PC-3 (cell line): ENCODE measurements at places on chromosomes 6 and 20. TPM values are rescaled to one million over a fixed set of nuclear protein-coding genes. Genes with fewer than 3 reads are reported as not detected.

GRCh38 chr20:10927936-10928840 lies 254.4 kb upstream of the JAG1 start:
- H3K27me3 ChIP-seq: no peaks in the 10 kb centered on the region
- no peaks in the 10 kb centered on the region for H3K36me3 ChIP-seq
- H3K27ac ChIP-seq: no peak overlapping the region
- H3K4me1 ChIP-seq: peaks cover 28% of the 10 kb centered on the region
- H3K4me3 ChIP-seq: no peak overlapping the region

- H3K4me3 ChIP-seq: no peak overlapping the region
- no peak overlapping the region for H3K27ac ChIP-seq
- H3K4me1 ChIP-seq: no peaks in the 10 kb centered on the region
- H3K36me3 ChIP-seq: no peaks in the 10 kb centered on the region
Measured at GRCh38 chr6:157248264-157248663, 75.1 kb downstream of the TMEM242 start.

DNA sequence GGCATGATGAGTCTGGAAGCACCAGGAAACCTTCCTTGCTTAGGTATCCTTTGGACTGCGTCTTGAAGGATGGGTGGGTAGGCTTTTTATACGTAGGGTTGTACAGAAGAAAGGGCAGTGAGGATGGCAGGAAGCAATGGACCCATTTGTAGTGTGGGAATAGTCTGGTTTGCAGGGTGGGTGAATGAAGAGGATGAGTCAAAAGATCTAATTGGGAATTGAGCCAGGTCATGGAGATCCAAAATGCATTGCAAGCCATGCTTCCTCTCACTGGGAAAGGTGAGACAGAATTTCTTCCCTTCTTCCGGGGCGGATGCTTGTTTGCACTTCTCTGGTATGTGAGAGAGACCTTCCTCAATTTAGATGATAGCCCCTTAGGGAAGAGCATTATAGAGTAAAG lies 10.1 kb upstream of the BTBD3 start:
- DNase-seq: no peak
- no peak overlapping the region for H3K27ac ChIP-seq
- H3K4me3 ChIP-seq: no peak overlapping the region
- no peaks in the 10 kb centered on the region for H3K36me3 ChIP-seq
- H3K27me3 ChIP-seq: no peaks in the 10 kb centered on the region

DNA sequence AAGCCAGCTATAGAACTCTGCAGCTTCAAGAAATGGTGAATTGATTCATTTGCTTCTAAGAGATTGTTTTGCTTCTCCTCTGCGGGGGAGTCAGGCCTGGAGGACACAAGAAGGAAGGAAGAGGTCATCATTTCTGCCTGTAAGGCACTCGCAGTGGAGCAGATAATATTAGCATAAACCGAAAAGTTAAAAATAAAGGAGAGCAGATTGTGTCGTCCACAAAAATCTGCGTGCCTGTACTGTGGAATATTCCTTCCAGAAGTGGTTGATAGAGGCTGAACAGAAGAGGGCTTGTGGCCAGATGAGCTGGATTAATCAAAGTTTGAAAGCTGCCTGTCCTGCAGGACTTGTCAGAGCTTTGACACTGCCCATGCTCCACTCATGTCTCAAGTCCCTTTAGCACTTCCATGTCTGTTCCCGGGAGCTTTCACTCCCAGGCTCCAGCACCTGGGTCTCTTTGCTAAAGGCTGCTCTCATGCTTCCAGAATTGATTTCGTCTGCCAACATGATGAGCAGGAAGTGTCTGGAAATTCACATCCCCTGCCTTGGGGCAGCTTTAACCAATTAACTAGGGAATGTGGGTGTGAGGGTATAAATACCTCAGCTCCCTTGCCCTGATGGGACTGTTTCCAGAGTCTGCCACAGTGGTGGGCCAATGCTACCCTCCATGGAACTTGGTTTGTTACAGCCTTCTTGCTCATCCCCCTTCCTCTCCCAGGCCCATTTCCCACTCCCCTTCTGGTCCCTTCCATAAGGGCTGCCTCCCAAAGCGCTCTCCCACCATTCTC lies 65.1 kb upstream of the STX16 start:
- H3K36me3 ChIP-seq: no peaks in the 10 kb centered on the region
- no peaks in the 10 kb centered on the region for H3K27me3 ChIP-seq
- no peak overlapping the region for H3K4me3 ChIP-seq
- H3K4me1 ChIP-seq: no peaks in the 10 kb centered on the region
- DNase-seq: no peak

DNA sequence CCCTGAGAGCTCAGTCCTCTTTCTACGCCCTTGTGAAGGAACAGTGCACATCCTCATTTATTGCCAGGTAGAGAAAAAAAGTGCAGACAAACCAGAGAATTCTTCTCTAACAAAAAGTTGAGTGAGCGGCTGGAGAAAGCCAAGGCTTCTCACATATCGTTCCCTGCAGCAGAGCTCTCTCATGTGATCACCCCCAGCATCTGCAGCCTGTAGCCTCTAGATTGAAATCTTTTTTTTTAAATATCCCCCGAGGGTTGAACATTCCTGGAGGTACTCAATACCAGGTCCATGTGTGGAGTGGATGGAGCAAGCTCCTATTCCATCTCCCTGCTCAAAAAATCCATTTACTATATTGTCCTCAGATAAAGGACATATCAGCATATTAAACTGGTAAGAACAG lies 22.9 kb upstream of the ZNF133 start:
- no peaks in the 10 kb centered on the region for H3K36me3 ChIP-seq
- DNase-seq: no peak
- H3K27ac ChIP-seq: no peak overlapping the region
- H3K27me3 ChIP-seq: no peaks in the 10 kb centered on the region

DNA sequence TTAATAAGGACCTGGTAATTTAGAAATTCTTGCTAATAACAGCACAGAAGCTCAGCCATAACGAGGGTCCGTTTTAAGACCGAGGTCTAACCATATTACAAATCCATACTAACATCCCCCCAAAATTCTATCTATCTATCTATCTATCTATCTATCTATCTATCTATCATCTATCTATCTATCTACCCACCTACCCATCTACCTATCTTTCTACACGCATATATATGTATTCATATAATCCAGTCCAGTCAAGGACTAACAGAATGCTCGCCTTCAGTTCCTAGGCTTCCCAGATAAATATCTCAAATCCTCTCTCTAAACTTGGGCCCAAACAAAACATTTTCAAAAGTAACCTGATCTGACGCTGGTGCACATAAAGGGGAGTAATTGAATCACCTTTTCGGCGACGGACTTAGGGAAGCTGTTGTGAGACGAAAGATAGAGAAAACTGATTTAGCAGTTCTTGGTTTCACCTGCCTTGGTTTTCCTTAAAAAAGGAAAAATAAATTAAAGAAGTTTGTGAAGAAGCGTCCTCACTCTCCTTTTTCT lies 14.5 kb downstream of the HMGN4 start:
- no peaks in the 10 kb centered on the region for H3K27me3 ChIP-seq
- H3K36me3 ChIP-seq: no peaks in the 10 kb centered on the region
- H3K4me1 ChIP-seq: peaks cover 15% of the 10 kb centered on the region
- no peak overlapping the region for H3K27ac ChIP-seq
- H3K4me3 ChIP-seq: peak overlapping the region; percentile 93

- no peaks in the 10 kb centered on the region for H3K4me1 ChIP-seq
- DNase-seq: no peak
- no peaks in the 10 kb centered on the region for H3K27me3 ChIP-seq
- no peak overlapping the region for H3K4me3 ChIP-seq
Measured at GRCh38 chr6:112931832-112932231, 584.7 kb downstream of the RFPL4B start.

- H3K27ac ChIP-seq: no peak overlapping the region
- H3K4me3 ChIP-seq: no peak overlapping the region
- H3K36me3 ChIP-seq: no peaks in the 10 kb centered on the region
- DNase-seq: no peak
- H3K27me3 ChIP-seq: peaks cover 10% of the 10 kb centered on the region; the same call in 1 of the 2 replicates
- no peaks in the 10 kb centered on the region for H3K4me1 ChIP-seq
Measured at GRCh38 chr20:39245685-39246311, 283.7 kb downstream of the DHX35 start.

- H3K27ac ChIP-seq: no peak overlapping the region
- no peaks in the 10 kb centered on the region for H3K27me3 ChIP-seq
- no peak overlapping the region for H3K4me3 ChIP-seq
- H3K36me3 ChIP-seq: no peaks in the 10 kb centered on the region
Measured at GRCh38 chr6:103719545-103719944, 1140.2 kb downstream of the HACE1 start.

DNA sequence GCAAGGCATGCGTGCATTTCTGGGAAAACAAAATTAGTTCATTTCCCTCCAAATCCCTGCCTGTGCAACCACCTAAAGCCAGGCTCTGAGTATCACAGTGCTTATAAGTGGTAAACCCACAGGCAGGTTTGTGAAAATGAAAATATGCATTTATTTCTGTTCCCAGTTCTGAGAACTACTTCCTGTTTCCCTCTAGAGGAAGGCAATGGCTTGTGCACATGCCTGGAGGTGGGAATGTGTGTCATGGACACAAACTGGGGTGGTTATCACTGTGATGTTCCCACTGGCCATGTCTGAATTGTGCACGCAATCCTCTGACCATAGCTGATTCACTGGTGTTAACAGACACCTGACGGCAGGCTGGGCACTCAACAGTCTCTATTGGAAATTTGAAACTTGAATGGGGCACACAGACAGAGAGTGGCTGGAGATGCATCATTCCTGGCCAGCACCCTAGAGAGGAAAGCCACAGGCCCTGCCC lies 26.3 kb downstream of the FAM110A start:
- H3K27ac ChIP-seq: 0 out of 2 replicates have a peak overlapping the region, but pooled peaks have one; percentile 2
- peaks cover 38% of the 10 kb centered on the region for H3K4me1 ChIP-seq
- H3K36me3 ChIP-seq: no peaks in the 10 kb centered on the region
- H3K27me3 ChIP-seq: no peaks in the 10 kb centered on the region
- DNase-seq: peak; percentile 60

- no peaks in the 10 kb centered on the region for H3K36me3 ChIP-seq
- H3K27ac ChIP-seq: no peak overlapping the region
- no peak for DNase-seq
- H3K4me3 ChIP-seq: no peak overlapping the region
- H3K4me1 ChIP-seq: peaks cover 14% of the 10 kb centered on the region
Measured at GRCh38 chr6:10513544-10513943, 7.6 kb upstream of the GCNT2 start.

DNA sequence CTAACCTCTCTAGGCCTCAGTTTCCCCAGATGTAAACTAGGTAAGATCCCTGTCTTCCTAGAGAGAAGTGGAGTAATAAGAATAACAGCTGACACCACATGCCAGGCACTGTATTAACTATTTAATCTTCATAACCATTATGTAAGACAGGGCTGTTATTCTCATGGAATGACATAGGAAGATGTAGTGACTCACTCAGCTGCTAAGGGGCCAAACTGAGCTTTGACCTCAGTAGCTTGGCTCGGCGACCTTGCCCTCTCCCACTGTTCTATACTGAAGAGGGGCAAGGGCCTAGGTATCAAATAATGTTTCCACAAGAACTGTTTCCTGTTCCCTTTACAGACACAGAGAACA lies 2.9 kb upstream of the MDGA1 start:
- no peak for DNase-seq
- peaks cover 12% of the 10 kb centered on the region for H3K27me3 ChIP-seq
- H3K4me3 ChIP-seq: no peak overlapping the region
- peaks cover 9% of the 10 kb centered on the region; the same call in 1 of the 2 replicates for H3K4me1 ChIP-seq
- H3K36me3 ChIP-seq: no peaks in the 10 kb centered on the region

DNA sequence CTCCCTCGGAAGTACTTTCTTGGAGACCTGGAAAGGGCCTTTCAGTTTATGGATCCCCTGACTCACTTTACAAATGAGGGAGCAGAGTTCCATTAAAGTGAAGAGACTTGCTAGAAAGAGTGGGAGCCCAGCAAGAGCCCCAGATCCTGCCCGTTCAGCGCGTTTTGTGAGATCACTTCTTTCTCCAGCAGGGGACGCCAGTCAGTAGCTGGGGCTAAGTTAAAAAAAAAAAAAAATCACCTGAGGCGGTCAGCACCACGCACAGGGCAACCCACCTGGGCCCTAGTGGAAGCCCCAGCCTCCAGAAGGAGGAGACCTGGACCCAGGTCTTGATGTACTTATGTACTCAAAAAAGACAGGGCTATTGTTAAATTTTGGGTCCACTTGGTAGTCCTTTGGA lies 274.5 kb upstream of the RNF24 start:
- no peaks in the 10 kb centered on the region for H3K36me3 ChIP-seq
- DNase-seq: peak; percentile 6
- no peaks in the 10 kb centered on the region for H3K27me3 ChIP-seq

- no peak overlapping the region for H3K27ac ChIP-seq
- no peak overlapping the region for H3K4me3 ChIP-seq
- DNase-seq: peak; percentile 78
- H3K4me1 ChIP-seq: peaks cover 19% of the 10 kb centered on the region
- no peaks in the 10 kb centered on the region for H3K36me3 ChIP-seq
Measured at GRCh38 chr20:22711971-22712755, 127.8 kb upstream of the FOXA2 start.

The SLC22A1 gene
- 0.29 and 10.2 TPM in 2 replicates for total RNA-seq

The KHDC1L gene
- 0.80 and 2.4 TPM in 2 replicates for total RNA-seq

The PCSK2 gene
- total RNA-seq: not detected in 2 replicates

The SF3B5 gene
- 124 and 139 TPM in 2 replicates for total RNA-seq

The PSMF1 gene
- total RNA-seq: 60.8 and 82.1 TPM in 2 replicates

The RFX6 gene
- 0.15 and 0.17 TPM in 2 replicates for total RNA-seq

The RGS19 gene
- total RNA-seq: 43.2 and 54.3 TPM in 2 replicates
